Stimulated activated CD8-positive, alpha-beta memory T cell treated with anti-CD3 and anti-CD28 coated beads, Interleukin-4, amount 100 ng/mL, for 4 hours (primary cell): ENCODE measurements at places on chromosomes 11 and 22.

GRCh38 chr11:3380706-3381545 is 2.0 kb upstream of the ZNF195 start:
- no peak for DNase-seq

DNA sequence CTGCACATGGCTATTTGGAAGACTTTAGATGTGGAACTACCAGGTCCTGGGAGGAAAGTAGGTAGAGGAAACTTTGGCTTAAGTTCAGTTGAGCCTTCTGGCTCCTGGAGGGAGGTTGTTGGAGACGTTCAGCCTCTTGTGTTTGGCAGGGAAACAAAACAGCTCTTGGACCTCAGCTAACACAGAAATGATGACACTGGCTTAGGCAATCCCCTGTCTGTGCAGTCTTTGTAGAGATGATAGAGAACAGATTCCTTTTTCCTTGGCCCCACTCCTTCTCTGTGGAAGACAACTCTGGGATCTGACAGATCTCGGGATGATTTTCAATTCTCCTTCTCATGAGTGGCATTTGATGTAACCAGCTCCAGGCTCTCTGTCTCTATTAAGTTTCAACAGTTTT is 428.5 kb downstream of the TMEM135 start:
- DNase-seq = no peak

DNA sequence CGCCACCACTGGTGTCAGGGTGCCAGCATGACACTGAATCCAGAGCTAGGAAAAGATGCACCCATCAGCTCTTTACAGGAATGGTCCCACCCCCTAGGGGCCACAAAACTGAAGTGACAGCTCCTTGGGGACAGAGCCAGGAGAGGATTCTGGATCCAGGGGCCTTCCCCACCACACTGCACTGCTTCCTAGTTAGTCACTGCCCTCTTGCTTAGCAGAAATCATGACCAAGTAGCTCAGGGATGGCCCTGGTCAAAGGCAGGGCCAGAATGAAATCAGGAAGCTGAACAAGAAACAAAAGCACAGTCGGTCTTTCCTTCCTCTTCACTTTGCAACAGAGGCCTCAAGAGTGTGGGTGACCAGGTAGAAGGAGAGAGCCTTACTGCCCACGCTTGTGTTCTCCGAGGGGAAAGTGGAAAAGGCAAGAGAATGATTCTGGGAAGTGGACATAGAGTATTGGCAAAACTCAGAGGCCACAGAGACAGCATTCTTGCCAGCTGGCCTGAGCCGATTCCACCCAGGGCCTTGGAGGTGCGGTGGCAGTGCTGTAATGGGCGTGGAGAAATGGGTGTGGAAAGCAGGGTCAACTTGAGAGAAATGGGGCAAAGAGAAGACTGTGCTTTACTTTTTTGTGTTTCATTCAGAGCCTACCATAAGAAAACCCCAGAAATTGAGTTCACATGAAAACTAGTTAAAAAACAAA is 39.8 kb downstream of the KCNJ1 start:
- DNase-seq = no peak

GRCh38 chr11:9160166-9160565 is 68.8 kb upstream of the SCUBE2 start:
- no peak for DNase-seq

DNA sequence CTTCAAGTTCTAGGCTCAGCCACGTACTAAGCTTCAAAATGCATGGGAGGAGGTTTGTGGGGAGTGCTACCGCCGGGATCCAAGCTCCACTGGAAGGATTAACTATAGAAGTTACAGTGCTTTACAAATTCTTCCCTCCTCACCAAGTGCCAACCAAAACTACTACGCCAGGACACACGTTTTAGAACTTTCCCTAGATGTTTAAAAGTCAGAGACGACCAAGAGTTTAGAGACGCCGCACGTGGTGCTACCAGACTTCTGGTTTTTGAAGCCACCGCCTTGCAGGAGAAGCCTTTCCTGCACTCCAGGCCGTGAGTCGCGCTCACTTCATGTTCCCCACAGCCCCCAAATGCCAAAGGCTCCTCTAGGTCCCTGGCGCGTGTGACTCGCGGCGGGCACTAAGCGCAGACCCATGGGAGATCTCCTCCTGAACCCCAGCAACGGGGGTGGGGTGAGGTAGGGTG is 734 bp downstream of the SNU13 start:
- DNase-seq = no peak

- DNase-seq = no peak
Observed at GRCh38 chr11:62611705-62612365, 740 bp downstream of the EML3 start.

DNA sequence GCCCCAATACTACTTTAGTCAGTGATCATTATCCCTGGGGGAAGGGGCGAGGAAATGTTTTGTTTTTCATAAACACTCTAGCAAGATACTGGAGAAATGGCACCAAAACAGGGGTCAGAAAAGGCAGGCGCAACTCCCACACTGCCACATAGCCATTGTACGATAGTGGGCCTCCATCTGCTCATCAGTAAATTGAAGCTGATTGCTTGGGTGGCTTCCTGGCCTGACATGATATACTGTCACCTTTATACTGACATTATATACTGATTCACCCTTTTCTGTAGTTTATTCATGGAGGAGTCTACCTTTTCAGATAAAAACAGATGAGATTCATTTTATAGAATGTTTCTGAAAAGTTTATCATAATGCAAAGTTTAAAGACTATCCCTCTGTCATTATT is 51.6 kb upstream of the CCDC34 start:
- no peak for DNase-seq

DNA sequence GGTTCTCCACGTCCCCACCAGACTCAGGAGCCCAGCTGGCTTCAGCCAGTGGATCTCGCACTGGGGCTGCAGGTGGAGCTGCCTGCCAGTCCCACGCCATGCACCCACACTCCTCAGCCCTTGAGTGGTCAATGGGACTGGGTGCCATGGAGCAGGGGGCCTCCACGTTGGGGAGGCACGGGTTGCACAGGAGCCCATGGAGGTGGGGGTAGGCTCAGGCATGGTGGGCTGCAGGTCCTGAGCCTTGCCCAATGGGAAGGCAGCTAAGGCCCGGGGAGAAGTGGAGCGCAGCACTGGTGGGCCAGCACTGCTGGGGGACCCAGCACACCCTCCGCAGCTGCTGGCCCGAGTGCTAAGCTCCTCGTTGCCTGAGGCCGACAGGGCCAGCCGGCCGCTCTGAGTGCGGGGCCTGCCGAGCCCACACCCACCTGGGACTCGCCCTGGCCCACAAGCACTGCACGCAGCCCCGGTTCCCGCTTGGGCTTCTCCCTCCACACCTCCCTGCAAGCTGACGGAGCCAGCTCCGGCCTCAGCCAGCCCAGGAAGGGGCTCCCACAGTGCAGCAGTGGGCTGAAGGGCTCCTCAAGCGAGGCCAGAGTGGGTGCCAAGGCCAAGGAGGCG is 258.5 kb upstream of the PDGFD start:
- DNase-seq = no peak

- no peak for DNase-seq
Observed at GRCh38 chr11:75229466-75229865, 11.1 kb upstream of the TPBGL start.

- no peak for DNase-seq
Observed at GRCh38 chr11:102109896-102110760, at the start of gene YAP1. YAP1 (plus strand) TSS chr11:102110447; CDS start chr11:102110849, 402 bp downstream.

DNA sequence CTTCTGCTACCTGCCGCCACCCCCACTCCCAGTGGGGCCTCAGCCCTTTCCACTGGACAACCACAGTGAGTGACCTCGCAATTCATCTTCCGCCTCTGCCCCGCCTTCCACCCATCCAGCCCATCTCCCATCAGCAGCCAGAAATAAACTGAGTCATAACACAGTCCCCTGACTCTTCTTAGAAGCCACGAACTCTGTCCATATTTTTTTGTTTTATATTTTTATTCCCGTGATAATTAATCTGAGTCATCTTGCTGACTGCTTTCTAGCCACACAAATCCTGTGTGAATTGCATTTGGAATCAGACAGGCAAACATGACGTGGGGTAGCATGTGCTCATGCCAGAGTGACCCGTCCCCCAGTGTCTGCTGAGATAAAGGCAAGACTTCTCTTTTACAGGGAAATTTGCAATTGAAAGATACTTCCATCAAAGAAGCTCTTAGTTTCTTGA is 7.0 kb downstream of the FADD start:
- no peak for DNase-seq
